ENCODE measurements at places on chromosomes 11 and 22.

GRCh38 chr11:121109916-121110586 lies 9.0 kb downstream of the TECTA start:
- DNase-seq, result peak; percentile 74

DNA sequence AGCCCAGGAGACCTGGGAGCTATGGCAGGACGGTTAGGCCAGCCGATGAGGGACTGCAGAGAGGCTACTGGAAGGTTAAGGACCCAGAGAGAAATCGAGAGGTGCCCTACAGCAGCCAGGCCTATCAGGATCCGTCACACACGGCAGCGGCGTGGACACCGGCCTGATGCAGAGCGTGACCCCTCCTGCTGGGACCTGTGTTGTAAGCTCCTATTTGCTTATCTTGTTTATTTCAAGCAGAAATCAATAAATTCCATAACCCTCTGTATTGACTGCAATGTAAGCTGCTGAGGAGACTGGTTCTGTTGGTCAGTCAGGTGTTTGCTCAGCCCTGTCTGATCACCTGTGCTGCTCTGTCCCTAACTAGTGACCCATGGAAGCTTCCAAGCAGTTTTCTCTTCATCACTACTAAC lies 39.9 kb downstream of the PPP2R1B start:
- no peak for DNase-seq

DNA sequence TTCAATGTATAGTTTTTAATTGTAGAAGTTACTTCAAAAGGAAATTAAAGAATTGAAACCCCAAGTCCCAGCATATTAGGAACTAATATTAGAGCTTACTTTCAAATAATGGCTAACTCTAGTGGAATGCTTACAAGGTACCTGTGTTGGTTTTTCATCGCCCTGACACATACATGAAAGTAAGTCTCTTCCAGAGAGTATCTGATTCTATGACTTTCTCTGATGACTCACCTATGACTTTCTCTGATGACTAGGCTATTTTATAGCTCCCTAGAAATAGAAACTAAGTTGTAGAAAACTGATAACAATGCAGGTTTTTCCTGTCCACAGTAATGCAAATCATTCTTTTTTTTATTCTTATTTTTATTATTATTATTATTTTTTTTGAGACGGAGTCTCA lies 33.6 kb upstream of the MMP7 start:
- DNase-seq, result peak; percentile 18

GRCh38 chr11:129658526-129658867 lies 157.2 kb upstream of the TMEM45B start:
- no peak for DNase-seq

GRCh38 chr11:96242971-96243647 lies 99.9 kb downstream of the MAML2 start:
- DNase-seq, result peak; percentile 94

GRCh38 chr11:30495437-30495836 lies 90.7 kb downstream of the MPPED2 start:
- DNase-seq, result no peak

DNA sequence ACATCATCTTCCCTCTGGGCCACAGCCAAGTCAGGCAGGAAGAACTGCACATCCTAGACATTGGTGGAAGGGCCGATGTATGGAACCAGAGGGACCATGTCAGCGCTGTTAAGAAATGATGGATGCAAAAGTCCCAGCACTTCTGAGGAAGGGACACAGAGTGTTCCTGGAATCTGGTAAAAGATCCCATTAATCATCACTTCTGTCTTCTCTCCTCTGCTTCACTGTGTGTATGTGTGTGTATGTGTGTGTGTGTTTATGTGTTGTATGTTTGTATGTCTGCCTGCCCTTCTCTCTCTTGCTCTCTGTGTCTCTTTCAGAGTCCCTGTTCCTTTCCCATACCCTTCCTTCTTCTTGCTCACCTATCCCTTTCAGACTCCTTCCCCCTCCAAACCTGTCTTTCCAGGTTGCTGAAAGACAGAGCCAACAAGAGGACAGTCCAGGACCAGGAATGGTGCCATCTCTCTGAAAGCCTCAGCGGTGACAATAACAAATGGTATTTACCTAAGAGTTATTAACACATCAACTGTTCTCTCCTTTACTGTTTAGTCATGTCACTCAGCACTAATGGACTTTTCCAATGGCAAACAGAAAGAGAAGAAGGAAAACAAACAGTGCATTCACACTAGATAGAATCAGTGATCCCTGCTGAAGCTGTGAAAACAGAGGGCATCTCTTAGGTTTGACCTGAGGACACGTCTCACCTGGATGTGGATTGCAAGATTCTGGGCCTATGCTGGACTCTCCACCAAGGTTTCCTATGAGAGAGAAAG lies 47.1 kb downstream of the EHF start:
- no peak for DNase-seq

DNA sequence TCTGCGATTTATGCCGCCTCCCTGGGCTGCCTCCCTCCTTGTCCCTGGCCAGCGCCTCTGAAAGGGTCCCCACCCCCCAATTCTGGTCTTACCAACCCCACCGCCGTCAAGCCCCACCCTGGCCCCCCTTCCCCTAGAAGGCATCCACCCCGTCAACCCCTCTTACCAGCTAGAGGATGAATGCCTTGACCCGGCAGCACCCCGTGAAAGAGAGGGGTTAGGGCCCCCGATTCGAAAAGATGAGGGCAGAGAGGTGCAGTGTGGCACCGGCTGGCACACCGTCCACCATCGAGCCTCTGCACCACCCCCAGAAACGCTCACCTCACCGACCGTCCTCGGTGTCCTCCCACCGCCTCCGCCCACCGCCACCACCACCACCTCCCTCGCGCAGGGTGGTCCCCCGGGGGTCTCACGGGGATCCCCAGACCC lies 559 bp downstream of the ELFN2 start:
- DNase-seq, result no peak

- DNase-seq, result no peak
These were observed 5.0 kb upstream of the CCDC81 start for GRCh38 chr11:86369668-86370067.

- DNase-seq, result no peak
These were observed 23.3 kb downstream of the KIAA0930 start for GRCh38 chr22:45217345-45217744.

DNA sequence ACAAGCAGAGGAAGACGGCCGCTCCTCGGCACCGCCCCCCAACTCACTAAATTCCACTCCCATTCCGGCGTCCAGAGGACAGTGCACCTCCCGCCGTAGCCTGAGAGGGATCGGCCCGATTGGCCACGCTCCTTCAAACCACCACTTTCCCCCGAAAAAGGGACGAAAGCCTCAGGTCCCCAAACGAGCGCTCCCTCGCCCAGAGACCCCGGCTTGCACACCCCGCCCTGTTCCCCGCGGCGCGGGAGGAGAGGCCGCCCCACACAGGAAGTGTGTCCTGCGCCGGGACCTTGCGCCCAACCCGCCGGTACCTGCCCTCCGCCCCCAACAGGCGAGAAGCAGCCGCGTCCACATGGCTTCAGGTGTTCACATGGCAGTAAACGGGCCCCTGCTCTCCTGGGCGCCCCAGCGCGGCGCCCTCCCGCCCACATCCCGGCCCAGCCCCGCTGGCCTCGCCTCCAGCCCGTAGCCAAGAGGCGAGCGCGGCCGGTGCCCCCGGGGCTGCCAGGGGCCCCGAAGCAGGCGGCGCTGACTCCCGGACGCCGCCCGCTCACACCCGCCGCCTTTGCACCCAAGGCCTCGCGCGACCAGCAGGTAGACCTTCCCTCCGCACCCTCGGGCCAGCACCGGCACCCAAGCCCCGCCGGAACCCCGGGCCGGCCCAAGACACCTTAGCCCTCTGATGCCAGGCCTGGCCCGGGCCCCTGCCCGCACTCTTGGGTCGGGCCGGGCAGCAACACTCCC lies 849 bp downstream of the TCF20 start:
- no peak for DNase-seq

GRCh38 chr22:37282385-37282677 lies at the start of gene CYTH4:
Gene CYTH4 (plus strand): TSS chr22:37282508. CDS start chr22:37282570, 62 bp downstream.
- DNase-seq, result no peak

DNA sequence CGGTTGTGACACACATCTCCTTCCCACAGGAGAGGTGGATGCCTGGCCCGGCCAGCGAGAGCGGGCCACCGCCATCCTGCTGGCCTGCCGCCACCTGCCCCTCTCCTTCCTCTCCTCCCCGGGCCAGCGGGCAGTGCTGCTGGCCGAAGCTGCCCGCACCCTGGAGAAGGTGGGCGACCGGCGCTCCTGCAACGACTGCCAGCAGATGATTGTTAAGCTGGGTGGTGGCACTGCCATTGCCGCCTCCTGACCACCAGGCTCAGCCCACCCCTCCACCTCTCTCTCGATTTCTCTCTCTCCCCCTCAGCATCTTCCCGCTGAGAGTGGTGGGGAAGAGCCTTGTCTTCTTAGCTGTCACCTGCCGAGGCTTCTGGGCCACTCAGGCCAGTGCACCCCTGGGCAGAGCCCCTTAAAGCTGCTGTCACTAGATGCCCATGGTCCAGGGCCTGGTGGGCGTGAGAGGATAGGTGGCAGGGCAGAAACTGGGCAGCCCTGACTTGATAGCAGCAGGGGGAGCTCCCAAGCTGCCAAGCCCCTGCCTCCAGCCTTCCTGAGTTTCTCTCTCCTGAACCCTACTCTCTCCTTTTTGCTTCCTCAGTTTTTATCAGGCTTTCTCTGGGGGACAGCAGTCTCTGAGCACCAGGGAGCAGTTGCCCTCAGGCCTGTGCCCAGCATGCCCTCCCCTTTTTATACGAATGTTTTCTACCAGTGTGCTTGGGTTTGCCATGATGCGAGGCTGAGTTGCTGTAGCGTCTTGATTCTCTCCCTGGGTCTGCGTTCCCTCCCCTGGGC lies 9.3 kb downstream of the SHISA8 start:
- no peak for DNase-seq

DNA sequence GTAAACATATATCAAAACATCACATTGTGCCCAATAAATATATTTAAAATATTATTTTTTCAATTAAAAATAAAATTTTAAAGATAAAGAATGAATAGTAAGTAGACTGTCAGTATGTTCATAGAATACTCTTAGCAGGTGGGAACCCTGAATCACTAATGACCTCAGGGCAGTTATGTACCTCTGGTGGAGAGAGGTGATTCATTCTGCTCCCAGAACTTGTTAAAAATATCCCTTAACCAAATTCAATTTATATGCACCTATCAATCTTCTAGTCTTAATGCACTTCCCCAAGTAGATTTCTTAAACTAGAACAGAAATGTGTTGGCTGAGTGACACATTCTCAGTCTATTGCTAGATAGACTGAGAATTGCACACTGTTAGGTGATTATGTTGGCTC lies 183.9 kb upstream of the SYN3 start:
- no peak for DNase-seq

GRCh38 chr22:36767035-36767775 lies 8.7 kb downstream of the IFT27 start:
- DNase-seq, result no peak

DNA sequence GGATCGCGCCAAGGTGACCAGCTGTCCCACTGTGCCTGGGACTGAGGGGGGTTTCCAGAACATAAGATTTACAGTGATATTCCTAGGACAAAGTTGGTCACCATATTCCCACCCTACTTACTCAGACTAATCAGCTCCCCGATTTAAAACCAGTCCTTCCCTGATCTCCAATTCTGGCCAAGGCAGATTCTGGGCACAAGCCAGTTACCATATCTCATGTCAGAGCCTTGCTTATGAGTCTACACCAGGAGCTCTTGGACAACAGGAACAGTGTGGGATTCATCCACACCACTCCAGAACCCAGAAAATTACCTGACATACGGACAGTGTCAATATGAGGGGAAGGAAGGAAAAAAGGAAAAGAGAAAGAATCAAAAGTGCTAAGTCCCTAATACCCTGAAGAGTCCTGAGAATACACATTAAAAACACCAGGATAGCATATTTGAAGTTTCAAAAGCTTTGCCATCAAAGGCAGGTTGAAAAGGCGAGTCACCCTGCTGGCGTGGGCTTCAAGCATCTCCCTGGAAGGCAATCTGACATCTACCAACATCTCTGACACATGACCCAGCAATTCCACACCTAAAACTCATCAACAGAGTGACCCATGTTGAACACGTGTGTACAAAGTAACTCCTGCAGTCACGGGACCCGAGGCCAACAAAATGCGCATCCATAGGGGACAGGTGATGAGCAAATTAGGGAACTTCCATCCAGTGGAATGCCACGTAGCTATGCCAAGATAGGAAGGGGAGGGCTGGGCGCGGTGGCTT lies 8.0 kb upstream of the IL2RB start:
- DNase-seq, result no peak

GRCh38 chr11:127627629-127628457 lies 627.3 kb upstream of the KIRREL3 start:
- peak; percentile 3 for DNase-seq

DNA sequence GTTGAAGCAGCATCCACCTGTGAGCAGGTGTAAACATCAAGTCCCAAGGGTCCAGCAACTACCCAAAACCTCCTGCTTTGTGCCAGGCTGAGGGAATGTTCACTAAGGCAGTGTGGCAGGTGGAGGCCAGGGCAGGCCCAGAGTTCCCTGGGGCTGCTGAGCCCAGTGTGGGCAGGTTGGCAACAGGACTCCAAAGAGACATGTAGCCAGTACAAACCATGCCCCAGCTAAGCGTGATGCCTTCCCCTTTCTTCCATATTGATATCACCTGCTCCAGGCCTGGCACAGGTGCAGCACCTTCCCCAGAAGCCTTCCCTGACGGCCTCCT lies 30.0 kb upstream of the SCUBE2 start:
- no peak for DNase-seq

GRCh38 chr11:94730153-94730552 lies 38.0 kb upstream of the AMOTL1 start:
- no peak for DNase-seq

DNA sequence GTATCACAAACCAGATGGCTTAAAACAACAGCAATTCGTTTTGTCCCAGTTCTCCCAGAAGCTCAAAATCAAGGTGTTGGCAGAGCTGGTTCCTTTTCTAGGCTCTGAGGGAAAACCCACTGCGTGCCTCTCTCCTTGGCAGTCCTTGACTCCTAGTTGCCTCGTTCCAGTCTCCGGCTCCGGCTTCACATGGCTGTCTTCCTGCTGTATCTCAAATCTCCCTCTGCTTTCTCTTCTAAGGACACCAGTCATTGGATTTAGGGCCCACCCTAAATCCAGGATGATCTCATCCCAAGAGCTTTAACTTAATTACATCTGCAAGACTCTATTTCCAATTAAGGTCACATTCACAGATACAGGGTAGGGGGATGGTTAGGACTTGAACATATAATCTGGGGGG lies 9.2 kb upstream of the NAA40 start:
- no peak for DNase-seq

Data from muscle of back (tissue), 13 donors.